ENCODE measurements at places on chromosomes 13 and 19.

GRCh38 chr19:48674216-48674809 lies 1.5 kb upstream of the NTN5 start:
- no peak for DNase-seq

DNA sequence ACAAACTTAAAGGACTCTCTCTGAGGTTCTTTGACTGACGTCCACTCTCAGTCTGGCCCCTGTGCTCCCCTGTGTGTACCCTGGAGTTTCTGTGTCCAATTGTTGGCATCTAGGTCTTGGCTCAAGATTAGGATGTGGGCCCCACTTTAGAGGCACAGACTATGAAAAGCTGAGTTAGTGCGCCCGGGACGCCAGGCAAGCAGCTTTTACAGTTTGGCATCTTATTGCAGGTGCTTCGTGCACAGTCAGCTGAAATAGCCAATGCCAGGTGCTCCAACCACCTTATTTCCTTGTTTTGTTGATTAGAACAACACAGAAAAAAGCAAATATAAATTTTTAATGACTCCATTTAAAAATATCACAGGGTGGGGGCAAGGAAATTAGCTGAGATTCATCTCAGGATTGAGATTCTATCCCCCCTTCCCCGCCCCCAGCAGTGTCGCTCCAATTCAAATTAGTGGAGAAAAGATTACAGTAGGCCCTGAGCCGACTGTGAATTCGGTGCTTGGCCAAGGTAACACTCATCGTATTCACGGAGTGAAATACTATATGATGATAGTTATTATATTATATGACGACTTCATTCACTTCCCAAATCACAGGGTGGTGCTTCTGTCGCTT lies 4.3 kb downstream of the SOX1 start:
- no peak for DNase-seq

GRCh38 chr13:113138792-113139551 lies 16.4 kb downstream of the F10 start:
- DNase-seq, result no peak

GRCh38 chr13:36903925-36904595 lies 16.0 kb downstream of the SMAD9 start:
- no peak for DNase-seq

GRCh38 chr19:42244347-42245220 lies 2.2 kb upstream of the GSK3A start:
- DNase-seq, result peak; percentile 97

DNA sequence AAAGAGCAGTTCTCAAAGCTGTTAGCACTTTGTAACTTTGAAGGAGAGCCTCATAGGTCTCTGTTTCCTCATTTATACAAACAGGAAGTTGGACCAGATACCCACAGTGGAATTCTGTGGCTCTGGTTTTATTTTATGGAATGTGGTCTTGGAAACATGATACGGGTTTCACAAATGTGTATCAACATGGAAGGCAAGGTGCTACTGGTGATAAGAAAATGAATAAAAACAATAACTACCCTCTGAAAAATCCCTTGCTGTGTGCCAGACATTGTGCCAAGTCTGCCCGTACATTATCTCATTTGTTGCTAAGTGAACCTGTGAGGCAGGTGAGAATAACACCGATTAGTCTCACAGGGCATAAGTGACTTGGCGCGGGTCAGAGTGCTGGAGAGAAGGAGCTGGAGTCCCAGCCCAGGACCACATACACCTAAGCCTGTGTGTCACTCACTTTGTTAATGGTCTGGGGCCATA lies 45.0 kb upstream of the RNF113B start:
- DNase-seq, result no peak

DNA sequence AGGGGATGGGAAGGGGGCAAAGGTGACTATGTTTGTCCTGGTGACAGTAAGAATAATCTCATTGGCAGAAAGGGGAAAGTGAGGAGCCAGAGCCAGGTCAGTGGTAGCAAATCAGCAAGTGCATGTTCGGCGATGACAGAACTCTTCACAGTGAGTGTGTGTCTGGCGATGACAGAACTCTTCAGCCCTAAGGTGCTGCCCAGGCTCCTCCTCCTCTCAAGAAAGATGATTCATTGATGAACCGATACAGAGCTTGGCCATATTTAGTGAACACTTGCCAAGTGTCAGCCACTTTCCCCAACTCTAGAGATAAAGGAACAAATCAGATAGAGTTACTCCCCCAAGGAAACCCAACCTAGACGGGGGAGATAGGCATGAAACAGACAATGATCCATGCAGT lies 199.3 kb upstream of the UBL3 start:
- peak; percentile 42 for DNase-seq

GRCh38 chr13:44951184-44951583 lies 38.1 kb downstream of the NUFIP1 start:
- DNase-seq, result no peak

GRCh38 chr19:46349311-46349993 lies 2.6 kb downstream of the PPP5C start:
- no peak for DNase-seq

- peak; percentile 75 for DNase-seq
These were observed 100.2 kb downstream of the ENOX1 start for GRCh38 chr13:43686557-43686956.

- DNase-seq, result no peak
These were observed 28.4 kb downstream of the KDM4B start for GRCh38 chr19:4997297-4997696.

DNA sequence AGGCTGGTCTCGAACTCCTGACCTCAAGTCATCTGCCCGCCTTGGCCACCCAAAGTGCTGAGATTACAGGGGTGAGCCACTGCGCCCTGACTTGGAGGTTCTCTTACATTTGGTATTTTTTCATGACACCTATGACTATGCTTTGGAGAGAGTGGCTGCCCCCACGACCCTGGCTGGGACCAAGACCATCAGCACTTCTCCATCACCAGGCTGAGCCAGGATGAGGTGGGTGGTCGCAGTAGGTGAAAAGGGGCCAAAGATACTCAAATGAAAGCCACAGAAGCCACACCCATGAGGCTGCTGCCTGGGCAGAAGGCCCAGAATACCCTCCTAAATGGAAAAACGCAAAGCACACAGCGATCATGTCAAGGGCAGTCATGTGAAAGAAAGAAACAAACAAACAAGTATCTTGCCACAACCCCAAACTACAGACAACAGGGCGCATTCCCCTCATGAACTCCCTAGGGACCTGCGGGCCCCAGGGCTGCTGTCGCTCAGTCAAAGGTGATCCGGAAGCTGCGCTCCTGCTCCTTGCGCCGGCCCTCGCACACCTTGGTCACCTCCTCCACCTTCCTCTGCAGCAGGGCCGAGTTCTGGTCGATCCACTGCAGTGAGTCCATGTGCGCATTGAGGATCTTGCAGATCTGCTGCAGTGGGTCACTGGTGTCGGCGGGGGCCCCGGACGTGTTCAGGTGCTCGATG lies 11.2 kb upstream of the IL4I1 start:
- no peak for DNase-seq

GRCh38 chr19:19461671-19462622 lies 53.4 kb downstream of the TSSK6 start:
- DNase-seq, result no peak

GRCh38 chr19:27972291-27973040 lies 1240.5 kb downstream of the UQCRFS1 start:
- no peak for DNase-seq

GRCh38 chr19:15548648-15549047 lies 40.3 kb downstream of the CYP4F22 start:
- DNase-seq, result no peak

DNA sequence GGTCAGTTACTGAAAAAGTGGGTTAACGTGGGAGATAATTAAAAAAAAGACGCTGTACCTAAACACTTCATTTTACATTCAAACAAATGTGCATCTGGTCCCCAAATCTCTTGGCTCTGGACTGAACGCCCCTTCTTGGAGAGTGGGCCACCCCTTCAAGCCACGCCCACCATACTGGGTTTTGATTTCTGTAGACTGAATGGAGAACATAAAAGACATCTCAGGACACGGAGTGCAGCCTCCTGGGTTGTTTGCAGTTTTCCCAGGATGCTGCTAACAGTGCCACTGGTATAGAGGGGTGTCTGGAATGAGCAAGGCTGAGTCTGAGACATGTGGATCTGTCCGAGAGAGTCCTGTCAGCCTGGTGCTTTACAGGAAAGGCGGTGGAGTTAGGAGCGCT lies 10.6 kb downstream of the TFDP1 start:
- DNase-seq, result no peak

DNA sequence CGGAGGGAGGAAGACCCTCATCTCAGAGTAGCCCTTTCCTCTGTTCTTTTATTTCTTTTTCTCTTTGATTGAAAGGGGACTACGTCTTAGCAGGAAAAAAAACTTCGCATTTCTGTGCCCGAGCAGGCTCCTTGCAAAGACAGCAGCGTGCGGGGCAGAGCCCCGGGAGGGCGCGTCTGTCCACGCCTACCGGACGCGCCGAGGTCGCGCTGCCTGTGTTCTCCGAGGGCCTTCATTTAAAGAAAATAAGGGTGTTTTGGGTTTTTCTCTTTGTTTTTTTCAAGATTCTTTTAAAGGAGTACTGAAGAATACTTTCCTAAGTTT lies 29.2 kb downstream of the CERS1 start:
- DNase-seq, result no peak

DNA sequence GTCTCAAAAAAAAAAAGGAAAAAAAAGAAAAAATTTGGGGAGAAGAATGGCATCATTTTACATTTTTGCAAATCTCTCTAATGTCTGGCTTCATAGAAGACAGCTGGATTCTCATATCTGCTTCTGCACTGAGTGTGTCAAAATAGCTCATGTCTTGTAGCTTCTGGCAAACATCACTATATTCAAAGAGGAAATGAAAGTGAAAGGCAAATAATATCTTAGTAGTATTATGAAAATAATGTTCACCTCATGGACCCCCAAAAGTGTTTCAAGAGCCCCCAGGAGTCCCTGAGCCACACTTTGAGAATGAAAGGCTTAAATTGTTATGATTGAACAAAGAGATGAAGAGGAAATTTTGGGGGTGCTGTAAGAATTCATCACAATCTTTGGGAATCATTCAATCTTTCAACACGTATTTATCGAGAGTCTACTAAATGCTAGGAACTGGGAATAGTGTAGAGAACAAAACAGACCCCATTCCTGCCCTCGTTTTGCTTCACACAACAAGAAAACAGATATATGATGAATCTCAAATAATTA lies 1.2 kb upstream of the SLC6A16 start:
- no peak for DNase-seq

DNA sequence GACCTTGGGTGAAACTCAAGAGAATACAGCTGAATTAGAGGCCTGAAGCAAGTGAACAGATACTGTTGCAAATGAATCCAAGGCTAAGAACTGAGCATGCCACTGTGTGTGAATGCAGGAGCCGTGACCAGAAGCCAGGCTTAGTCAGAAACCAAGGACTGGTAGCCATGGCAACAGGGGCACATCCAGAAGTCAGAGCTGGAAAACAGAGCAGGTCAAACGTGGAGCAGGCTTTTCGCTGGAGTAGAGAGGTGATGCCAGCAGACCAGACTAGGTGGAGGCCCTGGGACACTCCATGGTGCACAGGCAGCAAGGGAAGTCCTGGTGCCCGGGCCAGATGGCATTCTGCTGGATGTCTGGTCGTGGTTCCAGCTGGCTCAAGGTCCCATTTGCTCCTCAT lies 564.1 kb downstream of the PCDH9 start:
- peak; percentile 42 for DNase-seq

- DNase-seq, result no peak
These were observed 493.6 kb downstream of the FOXO1 start for GRCh38 chr13:40172878-40173277.

DNA sequence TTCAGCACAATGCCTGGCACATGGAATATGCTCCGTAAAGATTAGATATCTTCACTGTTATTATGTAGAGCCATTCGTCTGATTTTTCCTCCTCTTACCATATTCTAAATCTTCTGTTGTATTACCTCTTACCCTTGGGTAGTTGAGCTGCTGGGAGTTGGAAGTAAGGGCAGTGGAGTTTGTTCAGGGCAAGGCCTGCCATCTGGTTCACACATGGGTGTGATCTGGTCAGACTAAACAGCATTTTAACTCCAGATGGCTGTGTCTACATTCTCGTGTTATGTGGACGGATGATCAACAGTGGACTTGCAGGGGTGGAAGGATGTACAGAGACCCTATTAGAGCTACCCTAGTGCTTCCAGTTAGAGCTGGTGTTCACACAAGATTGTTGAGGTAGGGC lies 164.9 kb downstream of the ZIC5 start:
- no peak for DNase-seq

DNA sequence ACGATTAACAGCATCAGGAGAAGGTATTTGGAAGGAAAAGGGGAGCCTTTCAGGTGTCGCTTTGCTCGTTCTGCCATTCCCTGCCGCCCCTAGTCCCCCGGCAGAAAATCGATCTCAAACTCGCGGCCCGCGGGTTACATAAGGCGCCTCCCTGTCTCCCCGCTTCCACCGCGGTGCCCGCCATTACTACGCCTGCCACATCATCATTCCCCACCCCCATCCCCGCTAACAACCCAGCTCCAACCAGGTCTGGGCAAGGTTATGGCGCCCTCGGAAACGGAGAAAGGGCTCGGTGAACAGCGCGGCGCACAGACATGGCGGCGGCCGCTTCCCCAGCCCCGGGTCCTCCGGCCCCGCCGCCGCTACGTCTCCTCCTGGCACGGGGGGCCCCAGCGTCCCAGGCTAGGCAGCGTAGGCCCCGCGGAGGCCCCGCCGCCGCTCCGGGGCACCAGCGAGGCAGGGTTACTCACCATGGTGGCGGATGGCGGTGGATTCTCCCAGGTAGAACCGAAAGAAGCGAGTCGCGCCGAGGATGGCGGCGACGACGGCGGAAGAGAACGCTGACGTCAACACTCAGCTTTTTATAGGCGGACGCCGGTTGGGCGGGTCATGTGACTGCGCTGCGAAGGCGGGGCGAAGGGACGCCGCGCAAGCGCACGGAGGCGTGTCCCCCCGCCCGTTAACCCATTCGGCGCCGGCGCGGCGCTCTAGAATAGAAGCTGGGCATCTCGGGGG lies at the start of gene EEF2:
EEF2 (minus strand) TSS at position 556 of the 735 bp plus-strand sequence; CDS start at position 473, 83 bp downstream.
- peak; percentile 90 for DNase-seq

DNA sequence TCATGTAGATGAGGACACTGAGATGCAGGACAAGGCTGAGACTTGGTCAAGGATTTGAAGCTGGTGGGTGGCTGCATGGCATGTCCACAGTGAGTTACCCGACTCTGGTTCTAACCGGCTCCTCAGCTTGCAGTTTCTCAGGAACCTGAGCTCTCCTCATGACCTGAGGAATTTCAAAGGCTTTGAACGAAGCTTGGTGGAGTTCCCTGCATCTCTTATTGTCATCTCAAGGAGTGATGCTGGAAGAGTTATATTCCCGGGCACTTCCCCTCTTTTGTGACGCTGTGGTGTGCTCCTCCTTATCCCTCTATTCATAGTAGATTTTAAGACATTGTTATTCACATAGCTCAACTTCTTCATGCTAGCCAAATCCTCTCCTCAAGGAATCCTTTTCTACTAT lies 500.1 kb upstream of the HTR2A start:
- DNase-seq, result no peak

GRCh38 chr19:46533078-46533620 lies 37.5 kb upstream of the PNMA8B start:
- no peak for DNase-seq

DNA sequence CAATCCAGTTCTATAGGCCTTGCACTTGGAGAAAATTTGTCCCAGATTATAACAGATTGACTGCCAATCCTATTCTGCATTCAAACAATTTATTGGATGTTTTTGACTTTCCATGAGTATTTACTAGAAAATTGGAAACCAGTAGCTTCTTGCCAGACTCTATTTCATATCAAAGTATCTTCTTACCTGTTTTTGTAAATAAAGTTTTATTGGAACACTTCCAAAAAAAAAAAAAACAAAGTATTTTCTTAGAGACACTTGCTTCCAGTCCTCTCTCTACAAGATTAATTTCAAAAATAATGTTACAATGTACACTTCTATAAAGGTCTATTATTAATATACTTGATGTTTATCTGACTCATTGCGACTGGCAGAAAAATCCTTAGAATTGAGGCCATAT lies 209.2 kb upstream of the PCDH9 start:
- no peak for DNase-seq

GRCh38 chr19:5959260-5960004 lies 18.5 kb downstream of the RANBP3 start:
- no peak for DNase-seq

All from MCF 10A (cell line).